ENCODE measurements at places on chromosomes 7 and 10. TPM values are rescaled to one million over a fixed set of nuclear protein-coding genes. Genes with fewer than 3 reads are reported as not detected.

DNA sequence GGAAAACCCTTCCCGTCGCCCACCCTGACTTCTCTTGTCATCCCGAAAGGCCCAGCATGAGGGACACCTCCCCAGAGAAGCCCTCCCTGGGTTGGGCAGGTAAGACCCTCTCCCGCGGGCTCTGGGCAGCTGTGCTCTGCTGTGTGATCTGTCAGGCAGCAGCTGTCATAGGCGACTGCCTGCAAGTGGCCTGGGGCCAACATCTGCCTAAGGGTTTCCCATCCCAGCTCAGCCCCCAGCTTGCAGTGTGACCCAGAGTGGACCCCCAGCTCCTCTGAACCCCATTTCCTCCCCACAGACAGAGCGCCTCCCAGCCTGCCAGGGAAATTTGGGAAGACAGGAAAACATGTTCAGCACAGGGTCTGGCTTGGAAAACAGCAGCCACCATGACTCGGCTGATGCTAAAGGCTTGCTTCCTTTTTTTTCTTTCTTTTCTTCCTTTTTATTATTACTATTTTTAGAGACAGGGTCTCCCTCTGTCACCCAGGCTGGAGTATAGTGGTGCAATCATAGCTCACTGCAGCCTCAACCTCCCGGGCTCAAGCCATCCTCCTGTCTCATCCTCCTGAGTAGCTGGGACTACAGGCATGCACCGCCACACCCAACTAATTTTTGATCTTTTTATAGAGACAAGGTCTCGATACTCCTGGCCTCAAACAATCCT is 18.3 kb upstream of the TNRC18 start:
- no peak for DNase-seq

The MINDY3 gene
- 14.5 TPM for total RNA-seq

DNA sequence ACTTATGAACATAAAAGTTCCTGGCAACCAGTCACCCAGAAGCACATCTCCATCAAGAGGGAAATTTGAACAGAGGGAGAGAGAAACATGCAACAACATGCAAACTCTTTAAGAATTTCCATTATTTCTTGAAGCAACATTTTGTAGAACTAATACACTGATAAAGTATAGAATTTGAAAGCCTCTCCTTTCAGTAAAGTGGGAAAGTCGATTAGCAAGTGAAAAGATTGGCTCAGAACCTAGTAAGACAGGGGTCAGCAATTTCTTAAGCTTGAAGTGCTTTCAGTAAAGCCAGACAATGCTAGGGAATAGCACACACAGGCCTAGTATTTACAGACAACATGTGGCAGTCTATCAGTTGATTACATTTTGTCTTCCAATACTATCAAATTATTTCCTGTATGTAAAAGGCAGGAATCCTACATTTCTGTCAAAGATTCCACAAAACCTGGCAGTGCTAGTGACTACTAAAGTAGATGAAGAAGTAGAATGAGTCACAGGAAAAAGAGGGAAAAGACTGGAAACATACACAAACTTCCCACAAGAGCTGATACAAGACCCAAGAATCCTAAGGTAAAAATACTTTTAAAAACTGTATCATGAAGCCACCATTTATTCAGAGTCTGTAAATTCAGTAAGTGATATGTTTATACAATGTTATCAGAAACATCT is 25.2 kb downstream of the DNAJC1 start:
- peak; percentile 81 for DNase-seq

The HDAC9 gene
- total RNA-seq = 24.2 TPM

GRCh38 chr7:28408105-28408959 is 4.0 kb upstream of the CREB5 start:
- peak; percentile 81 for DNase-seq

GRCh38 chr10:127150136-127150535 is 46.3 kb downstream of the INSYN2A start:
- peak; percentile 75 for DNase-seq

- DNase-seq = peak; percentile 82
Observed at GRCh38 chr10:29857843-29858701, 201.3 kb downstream of the JCAD start.

- no peak for DNase-seq
Observed at GRCh38 chr10:93790439-93790838, 32.7 kb downstream of the LGI1 start.

DNA sequence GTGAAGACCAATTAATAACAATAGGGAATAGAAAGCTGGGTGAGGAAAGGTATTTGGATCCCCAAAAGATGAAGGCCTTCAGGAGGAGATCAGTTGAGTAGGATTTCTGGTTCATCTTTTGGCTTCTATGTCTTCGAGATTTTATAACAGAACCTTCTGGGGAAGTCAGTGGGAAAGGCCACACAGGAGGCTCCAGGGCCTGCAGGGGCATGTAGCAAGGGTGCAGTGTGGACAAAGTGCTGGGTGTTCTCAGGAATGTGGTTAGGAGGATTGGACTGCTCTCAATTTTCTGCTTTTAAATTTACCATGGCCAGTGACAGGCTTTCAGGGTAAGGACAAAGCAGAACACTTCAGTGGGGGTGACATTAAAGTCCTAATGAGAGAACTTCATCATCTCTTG is 378.0 kb downstream of the CCSER2 start:
- DNase-seq = no peak

- DNase-seq = no peak
Observed at GRCh38 chr10:63920926-63921325, 399.7 kb downstream of the REEP3 start.

DNA sequence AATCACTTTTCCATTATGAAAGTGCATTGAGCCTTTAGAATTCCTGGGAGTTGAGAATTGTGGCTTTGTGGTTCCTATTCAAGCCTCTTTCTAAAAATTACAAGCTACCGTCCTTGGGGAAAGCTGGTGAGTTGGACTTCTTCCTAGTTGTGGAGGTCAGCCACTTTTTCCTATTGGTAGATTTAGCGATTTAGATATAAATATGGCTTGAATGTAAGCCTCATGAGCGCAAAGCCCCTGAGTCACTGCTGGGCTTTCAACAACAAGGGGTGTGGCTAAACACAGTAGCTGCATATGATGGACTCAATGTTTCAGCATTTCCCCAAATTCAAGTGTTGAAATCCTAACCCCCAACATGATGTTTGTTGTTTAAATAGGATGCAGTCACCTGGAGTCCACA is 150.0 kb upstream of the IGFBP3 start:
- no peak for DNase-seq

GRCh38 chr10:6200440-6200733 is 2.3 kb upstream of the PFKFB3 start:
- DNase-seq = no peak

DNA sequence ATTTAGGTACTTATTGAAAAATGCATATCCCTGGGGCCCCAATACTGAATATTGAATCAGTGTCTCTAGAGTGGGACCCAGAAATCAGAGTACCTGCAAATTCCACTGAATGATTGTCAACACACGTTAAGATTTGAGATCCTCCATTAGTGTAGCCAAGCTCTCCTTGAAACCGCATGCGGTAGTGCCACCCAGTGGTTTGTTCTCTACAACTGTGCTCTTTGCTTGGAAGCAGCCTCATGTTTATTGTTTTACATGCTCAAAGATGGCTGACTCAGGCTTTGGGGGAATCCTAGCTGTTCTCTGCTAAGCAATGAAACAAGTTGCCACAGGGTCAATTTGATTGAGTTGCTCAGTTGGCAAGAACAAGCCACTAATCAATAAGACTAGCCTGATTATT is 340.2 kb upstream of the CELF2 start:
- DNase-seq = peak; percentile 80

- DNase-seq = no peak
Observed at GRCh38 chr7:32890793-32891042, 842 bp downstream of the KBTBD2 start.

DNA sequence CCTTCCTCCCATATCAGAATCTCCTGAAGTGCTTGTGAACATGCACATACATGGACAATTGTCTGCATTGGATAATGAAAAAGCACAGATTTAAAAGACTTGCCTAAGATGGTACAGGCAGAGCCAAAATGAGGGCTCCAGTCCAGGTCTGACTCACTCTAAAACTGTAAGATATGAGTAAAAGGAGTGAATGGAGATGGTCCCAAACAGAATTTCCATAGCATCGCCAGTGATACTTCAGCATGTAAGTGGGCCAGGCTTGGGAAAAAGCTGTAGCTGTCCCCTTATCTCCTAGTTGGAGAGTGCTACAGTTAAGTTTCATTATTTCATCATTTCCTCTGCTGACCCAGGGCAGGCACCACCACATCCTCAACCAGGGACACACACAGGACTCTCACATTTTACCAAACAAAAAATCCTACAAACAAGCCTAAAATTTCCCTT is 26.4 kb upstream of the IL6 start:
- DNase-seq = peak; percentile 86

The MYH16 gene
- total RNA-seq = 0.18 TPM

All from IMR-90 (cell line).